ENCODE measurements at places on chromosomes 2 and 18.
A peak's percentile ranks its signal among the peaks of the same experiment; 100 is the strongest.

- DNase-seq: no peak
Observed at GRCh38 chr2:120265006-120265405, 12.4 kb downstream of the RALB start.

DNA sequence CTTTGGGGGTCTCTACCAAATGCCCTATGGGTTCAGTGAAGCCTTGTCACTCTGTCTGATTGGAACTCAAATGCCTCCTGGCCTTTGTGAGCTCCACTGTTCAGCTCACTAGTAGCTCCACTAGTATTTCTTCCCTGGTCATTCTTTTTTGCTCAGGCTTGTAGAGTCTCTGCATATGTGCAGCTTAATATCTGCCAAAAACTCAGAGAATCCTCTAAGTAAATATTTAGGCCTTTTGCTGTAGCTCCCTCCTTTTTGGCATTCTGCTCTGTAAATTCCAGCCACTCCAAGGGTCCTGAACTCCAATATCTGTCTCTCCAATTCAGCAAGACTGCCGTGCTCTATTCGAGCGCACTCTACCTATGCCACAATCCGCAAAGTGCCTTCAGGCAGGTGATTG is 146.5 kb downstream of the MAIP1 start:
- DNase-seq: no peak

DNA sequence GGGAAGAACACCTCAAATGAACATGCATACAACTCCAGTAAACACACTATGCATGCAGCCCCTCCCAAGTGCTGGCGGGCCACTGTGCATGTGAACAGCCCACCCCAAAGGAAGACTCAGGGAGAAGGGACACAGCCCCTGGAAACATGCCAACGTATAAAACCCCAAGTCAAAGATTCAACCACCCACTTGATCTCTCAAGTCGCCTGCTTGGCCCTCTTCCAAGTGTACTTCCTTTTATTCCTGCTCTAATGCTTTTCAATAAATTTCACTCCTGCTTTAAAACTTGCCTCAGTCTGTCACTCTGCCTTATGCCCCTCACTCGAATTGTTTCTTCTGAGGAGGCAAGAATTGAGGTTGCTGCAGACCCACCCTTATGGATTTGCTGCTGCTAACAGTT is 139.1 kb downstream of the C1D start:
- DNase-seq: peak; percentile 22

GRCh38 chr2:113930448-113930847 is 40.6 kb downstream of the ACTR3 start:
- no peak for DNase-seq

GRCh38 chr2:796141-796985 is 119.2 kb upstream of the TMEM18 start:
- no peak for DNase-seq

DNA sequence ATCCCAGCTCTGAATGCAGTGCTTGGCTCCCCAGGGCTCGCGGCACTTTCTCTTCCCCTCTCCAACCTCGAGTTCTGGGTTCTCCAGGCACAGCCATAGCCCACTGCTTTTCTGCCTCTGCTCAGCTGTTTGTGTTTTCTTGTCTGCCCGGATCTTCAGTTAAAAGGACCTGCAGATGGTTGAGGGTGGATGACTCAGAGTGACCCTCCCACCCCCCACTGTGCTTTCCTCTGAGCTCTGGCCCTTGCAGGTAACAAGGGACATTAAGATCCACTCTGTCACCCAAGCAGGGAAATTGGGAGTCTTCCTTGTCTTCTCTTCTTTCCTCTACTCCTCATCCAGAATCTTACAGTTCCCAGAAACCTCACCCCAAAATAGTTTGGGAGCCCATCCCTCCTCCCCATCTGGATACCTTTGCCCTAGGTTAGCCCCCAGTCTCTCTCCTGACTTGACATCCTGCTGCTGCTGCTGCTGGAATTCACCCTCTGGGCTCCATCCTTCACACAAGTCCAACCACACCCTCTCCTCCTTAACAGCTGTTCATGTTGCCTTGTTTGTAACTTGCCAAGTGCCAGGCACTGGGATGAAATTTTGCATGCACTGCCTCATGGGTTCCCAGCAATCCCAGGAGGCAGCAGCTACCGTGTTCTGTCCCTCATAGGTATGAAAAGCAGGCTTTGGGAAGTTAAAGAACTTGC is 157.9 kb upstream of the TTC39C start:
- DNase-seq: no peak

GRCh38 chr2:108932736-108933332 is 56.2 kb downstream of the EDAR start:
- no peak for DNase-seq

- peak; percentile 18 for DNase-seq
Observed at GRCh38 chr2:109247812-109248211, 118.8 kb downstream of the SH3RF3 start.

DNA sequence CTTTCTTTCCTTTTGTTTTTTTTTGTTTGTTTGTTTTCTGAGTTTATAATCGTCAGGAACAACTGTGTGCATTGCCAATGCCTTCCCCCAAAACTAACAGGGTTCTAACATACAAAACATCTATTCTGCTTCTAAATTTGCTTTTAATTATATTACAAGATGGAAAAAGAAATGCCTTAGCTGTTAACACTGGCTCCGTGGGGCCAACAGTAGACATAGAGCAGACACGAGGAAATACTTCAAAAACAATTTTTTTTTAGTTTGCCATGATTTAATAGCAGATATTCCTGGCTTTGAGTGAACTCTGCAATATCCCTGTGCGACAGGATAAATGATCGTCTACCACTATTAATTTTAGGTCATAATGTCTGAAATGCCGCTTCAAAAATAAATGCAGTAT is 153.3 kb upstream of the HNRNPA3 start:
- no peak for DNase-seq

- DNase-seq: peak; percentile 4
Observed at GRCh38 chr2:133303150-133303549, 265.1 kb downstream of the NCKAP5 start.

- no peak for DNase-seq
Observed at GRCh38 chr2:111035830-111036441, 84.8 kb upstream of the BCL2L11 start.

GRCh38 chr2:232586943-232587505 is 36.5 kb downstream of the EIF4E2 start:
- no peak for DNase-seq

GRCh38 chr2:43174368-43174916 is 52.0 kb downstream of the ZFP36L2 start:
- no peak for DNase-seq

DNA sequence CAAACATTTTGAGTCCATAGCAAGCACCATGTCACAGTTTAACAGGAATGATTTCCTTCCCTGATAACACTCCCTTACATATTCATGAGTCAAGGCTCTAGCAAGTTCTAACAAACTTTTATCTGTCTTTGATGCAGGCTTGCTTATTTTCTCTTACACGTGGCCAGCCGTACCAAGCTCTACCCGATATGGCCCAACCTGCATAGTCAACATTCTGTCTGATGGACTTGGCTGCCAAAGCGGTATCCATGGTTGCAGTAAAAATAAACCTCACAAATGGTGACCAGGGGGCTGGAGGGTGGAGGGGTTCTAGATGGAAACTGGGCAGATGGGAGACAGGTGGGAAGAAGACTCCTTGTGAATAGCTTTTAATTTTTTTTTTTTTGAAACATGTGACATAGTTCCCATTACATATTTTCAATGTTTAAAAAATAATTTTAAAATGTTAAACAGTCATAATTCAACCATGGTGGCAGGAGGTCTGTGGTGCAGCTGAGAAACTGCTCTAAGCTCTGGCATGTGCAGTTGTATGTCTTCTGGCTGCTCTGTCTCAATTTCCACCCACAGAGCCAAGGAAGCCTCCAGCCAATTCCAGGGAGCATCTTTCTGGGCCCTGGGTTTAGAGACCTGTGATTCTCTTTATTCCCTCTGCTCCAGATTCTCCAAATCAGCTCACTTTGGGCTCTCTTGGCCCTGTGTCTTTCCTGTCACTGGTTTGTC is 20.7 kb upstream of the CXCR1 start:
- no peak for DNase-seq

DNA sequence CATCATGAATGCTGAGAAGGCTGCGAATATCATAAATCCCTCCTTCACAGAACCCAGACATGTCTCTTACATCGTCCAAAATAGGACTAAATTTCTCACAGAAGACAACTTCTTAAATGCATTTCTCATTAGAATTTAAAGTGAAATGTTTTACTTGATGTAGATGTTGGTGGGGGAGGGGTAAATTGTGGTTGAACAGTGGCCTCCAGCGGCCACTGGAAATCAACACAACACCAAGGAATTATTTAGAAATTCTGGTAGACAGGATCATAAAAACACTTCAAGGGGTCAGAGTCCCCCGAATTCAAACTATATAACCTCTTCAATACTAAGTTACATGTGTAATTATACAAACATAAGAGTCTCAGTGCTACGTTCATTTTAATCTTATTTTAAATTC is 135.9 kb downstream of the ABCA12 start:
- peak; percentile 66 for DNase-seq

- no peak for DNase-seq
Observed at GRCh38 chr2:234111523-234111922, 61.0 kb downstream of the SPP2 start.

GRCh38 chr18:79402977-79403722 is 7.4 kb downstream of the NFATC1 start:
- DNase-seq: peak; percentile 47

GRCh38 chr2:86238354-86238753 is 39.1 kb downstream of the MRPL35 start:
- DNase-seq: no peak

DNA sequence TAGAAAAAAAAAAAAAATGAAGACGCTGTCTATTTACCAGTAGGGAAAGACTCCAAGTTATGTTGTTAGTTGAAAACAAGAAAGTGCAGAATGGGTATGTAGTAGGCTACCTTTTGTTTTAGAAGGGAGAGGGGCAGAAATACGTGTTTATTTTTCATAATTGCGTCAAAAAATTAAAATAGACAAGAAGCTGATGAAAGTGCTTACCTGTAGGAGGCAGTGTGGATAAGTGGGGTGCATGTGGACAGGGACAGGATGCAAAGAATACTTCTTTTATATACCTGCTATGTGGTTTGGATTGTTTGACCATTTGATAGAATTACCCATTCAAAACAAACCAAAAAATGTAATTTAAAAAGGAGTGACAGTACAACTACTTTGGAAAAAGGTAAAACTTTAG is 3.0 kb upstream of the GCG start:
- DNase-seq: no peak

GRCh38 chr18:23832911-23833310 is 143.7 kb downstream of the LAMA3 start:
- no peak for DNase-seq

DNA sequence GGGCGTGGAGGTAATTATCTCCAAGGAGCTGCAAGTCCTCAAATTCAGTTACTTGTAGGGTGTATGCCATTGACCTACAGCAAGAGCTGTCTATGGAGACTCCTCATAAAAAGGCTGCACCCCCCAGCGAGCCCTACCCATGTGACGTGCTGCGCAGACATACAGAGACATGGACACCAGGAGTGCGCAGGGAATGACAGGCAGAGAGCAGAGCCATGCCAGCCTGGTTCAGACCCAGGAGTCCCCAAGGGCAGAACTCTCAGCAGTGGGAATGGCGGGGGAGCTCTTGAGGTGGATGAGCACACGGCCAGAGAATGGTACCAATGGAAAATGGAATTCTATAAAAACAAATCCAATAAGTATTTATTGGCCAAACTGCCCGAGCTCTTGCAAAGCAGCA is 310.1 kb downstream of the MYCN start:
- DNase-seq: no peak

- no peak for DNase-seq
Observed at GRCh38 chr2:138518860-138519259, 17.3 kb downstream of the SPOPL start.

DNA sequence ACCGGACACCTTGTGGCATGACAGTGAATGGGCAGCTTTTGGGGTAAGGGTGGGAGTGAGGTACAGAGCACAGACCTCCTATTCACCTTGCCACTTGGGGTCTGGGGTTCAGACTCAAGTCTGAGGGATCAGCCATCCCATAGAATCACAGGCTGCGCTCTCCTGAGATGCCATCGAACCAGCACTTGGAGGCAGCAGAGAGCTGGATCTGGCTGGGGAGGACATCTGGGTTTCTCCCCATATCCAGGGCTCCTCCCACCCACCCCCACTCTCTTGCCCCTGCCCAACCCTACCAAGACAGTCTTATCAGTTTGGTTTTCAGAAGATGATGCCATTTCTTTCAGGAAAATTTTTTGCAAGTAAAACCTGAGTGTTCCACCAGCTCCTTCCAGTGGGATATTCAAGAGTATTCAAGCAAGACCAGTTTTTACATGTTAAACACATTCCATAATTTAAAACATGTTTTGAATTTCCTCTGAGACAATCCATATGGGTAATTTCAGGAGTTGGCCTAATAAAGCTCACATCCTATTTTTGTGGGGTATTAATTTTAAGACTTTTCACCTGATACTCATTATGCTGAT is 29.2 kb upstream of the TEX44 start:
- peak; percentile 67 for DNase-seq

DNA sequence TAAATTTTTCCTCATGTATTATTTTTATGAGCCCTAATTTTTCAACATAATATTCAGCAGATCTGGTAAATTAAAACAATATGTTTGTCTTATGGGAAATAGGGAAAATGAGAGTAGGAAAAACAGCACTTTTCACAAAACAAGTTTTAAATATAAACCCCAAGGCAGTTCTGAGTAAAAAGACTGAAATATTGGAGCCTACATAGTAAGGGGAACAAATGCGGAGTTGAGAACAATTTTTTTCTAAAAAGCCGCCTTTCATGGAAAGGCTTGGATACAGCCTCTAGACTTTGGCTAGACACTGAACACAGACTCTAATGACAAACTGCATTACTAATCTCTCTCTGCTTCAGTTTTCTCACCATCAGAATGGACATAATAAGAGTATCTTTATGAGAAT is 174.1 kb downstream of the NOL4 start:
- no peak for DNase-seq

- DNase-seq: peak; percentile 63
Observed at GRCh38 chr2:191231995-191232394, 13.2 kb upstream of the MYO1B start.

DNA sequence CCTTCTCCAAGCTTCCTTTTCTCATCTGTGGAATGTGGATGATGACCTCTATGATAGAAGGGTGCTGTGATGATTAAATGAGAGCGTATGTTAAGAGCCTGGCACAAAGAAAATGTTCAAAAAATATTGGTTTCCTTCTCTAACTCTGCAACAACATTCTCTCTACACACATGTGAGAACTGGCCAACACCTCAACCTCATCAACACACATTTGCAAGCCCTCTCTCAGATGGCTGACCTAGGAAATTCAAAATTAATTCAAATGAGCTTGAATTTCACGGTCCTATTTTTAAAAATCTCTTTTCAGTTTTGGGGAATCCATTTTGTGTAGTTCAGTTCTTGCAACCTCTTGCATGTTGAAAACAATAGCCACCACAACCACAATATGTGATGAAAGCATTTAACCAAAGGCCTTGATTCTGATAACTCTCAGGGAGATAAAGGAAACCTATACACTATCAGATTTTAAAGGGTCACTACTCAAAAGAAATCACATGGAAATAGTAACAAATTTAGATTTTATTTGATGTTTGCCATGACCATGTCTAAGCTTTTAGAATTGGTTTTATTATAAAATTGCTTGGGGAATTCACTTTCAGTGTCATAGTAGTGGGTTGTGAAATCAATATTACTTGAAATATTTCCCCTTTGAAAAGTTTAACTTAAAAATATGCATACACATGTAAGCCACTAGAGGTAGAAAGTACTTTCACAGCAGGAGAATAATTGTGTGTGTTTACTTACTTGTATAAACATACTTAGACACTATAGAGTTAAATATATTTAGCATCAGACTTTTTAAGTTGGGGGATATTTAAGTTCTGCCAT is 16.6 kb upstream of the NABP1 start:
- DNase-seq: no peak
